Spinal cord (tissue), 10 donors: ENCODE measurements at places on chromosomes 6 and 20.

DNA sequence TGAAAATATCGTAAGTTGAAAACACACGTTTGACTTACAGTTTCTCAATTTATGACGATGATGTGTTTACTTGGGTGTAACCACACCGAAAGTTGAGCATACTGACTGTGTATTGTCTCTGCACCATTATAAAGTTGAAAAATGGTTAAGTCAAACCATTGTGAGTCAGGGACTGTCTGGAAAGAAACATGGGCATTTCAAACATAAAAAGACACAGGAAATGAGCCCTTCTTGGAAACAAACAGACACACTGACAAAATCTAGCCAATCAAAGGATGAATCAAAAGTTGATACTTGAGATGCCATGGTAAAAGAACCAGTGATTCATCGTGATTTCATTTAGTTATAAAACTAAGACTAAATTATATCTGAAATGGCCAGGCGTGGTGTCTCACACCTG lies 5.3 kb downstream of the POPDC3 start:
- peaks cover 4% of the 10 kb centered on the region for H3K4me1 ChIP-seq
- H3K27ac ChIP-seq: no peak overlapping the region
- DNase-seq: no peak
- peaks cover 8% of the 10 kb centered on the region for H3K27me3 ChIP-seq
- no peak overlapping the region for H3K4me3 ChIP-seq

DNA sequence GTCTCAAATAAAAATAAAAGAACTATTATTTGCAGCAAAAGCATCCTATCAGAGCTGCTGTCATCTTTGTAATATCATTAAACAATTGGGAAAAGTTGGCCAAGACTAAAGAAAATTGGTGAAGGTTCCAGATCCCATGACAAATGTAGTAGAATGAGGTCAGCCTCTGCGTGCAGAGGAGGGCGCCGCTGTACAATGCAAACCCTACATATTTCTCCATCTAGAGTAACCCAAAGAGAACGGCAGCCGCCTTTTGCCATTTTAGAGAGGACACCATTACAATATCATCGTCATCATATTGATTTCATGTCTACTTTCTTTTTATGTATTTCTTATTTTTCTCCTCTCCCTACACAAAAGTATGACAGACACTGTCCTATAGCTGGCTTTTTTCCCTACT lies 59.5 kb downstream of the ZMYND8 start:
- H3K36me3 ChIP-seq: peaks cover 39% of the 10 kb centered on the region
- no peak overlapping the region for H3K27ac ChIP-seq
- DNase-seq: no peak
- H3K4me1 ChIP-seq: peaks cover 5% of the 10 kb centered on the region

DNA sequence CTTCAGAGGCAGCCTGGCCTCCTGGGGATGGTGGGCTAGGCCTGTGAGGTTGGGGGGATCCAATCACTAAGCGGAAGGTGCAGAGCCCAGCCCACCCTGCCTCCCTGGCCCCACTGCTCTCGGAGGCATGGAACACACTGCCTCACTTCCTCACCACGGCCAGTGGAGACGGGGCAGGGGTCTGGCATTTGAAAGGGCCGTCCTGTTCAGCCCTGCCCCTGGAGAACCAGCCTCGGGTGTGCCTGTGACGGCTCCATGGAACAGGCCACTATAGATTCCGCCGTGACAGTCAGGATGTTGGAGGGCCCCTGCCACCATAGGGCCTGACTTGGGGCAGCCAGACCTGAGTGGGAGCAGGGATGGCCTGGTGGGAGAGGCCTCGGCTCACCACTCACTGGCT lies 110.2 kb downstream of the DACT2 start:
- H3K27me3 ChIP-seq: no peaks in the 10 kb centered on the region
- H3K36me3 ChIP-seq: no peaks in the 10 kb centered on the region
- DNase-seq: no peak
- H3K27ac ChIP-seq: no peak overlapping the region

GRCh38 chr6:158439255-158439654 lies 120.6 kb upstream of the TMEM181 start:
- H3K27me3 ChIP-seq: no peaks in the 10 kb centered on the region
- no peak for DNase-seq
- H3K27ac ChIP-seq: no peak overlapping the region
- H3K4me3 ChIP-seq: no peak overlapping the region

- no peaks in the 10 kb centered on the region for H3K27me3 ChIP-seq
- H3K36me3 ChIP-seq: peaks cover 38% of the 10 kb centered on the region
- no peak overlapping the region for H3K27ac ChIP-seq
- H3K4me3 ChIP-seq: no peak overlapping the region
Observed at GRCh38 chr20:18164356-18164755, 26.7 kb downstream of the KAT14 start.

DNA sequence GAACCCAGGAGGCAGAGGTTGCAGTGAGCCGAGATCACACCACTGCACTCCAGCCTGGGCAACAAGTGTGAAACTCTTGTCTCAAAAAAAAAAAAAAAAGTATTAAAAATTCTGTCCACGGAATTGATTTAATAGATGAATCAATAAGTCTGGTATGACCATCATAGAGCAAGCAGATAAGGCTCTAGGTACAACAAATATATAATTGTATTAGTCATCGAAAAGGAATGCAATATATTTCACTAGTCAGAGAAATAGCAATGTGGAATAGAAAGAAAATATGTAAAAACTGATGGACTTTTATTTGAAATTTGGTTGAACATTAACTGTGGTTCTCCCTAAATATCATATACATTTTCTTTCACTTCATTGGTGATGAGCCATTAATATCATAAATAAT lies 476.8 kb upstream of the AGPAT4 start:
- no peak overlapping the region for H3K27ac ChIP-seq
